ENCODE measurements at places on chromosomes 1 and 21.

- peak; percentile 16 for DNase-seq
Observed at GRCh38 chr1:217620814-217621213, 10.1 kb downstream of the GPATCH2 start.

GRCh38 chr1:183804387-183804786, 533 bp upstream of the RGL1 start:
- DNase-seq, result no peak

DNA sequence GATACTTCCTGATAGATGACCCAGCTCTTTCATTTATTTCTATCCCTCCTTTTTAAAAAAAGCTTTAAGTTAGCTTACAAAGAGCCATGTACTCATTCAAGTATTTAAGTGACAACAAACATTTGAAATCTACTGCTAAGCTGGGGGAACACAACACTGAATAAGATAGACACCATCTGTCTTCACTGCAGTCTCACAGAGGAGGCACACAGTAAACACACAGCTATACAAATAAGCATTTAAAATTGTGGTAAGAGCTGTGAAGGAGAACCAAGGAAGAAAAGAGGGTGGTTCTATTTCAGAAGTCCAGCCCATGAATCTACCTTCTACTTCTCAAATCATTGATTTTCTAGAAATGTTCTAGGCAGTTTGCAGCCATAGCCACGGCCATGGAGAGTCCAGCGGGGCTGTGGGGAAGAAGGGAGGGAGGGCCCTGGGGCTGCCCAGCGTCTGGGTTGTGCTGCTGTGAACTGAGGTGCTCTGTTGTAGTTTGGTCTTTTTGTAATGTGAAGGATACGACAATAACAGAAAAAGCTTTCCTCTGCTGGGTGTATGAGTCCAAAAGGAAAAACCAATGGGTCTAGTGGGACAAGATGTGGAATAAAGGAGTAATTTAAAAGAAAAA, 28.2 kb downstream of the PRDM2 start:
- DNase-seq, result no peak

DNA sequence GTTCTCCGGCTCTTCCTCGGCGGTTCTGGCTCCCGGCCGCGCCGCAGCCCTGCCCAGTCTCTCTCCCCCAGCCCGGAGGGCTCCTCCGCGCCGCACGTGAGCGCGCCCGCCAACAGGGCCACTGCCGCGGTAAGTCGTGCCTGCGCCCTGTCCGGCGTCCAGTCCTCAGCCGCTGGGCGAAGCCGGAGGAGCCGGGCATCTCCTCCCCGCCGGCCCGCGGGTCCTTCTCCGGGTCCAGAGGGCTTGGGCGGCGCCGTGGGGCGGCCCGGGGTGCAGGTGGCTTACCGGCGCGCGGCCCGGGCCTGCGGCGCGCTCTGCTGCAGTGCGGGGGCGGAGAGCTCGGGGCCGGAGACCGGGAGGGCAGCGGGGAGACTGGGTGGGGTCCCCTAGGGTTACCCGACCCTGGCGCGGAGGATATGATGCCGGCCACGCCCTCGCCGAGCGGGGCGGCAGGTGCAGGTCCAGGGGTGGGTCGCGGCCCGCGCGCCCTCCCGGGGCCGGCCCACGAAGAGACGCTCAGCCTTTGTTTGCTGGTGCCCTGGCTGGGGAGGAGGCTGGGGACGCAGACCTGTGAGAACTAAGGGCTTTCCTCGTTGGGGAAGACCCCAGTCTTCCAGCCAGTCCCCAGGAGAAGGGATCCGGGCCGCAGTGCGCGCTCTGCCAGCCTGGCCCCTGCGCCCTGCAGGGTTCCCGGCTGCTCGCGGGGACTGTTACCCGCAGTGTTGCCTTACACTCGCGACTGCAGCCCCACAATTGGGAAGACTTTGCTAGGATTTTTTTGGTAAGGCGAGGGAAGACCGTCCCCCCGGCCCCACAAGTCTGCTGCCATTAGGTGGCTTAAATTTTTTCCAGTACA, at the start of gene DOP1B:
Gene DOP1B (plus strand): TSS at position 10 of the 856 bp plus-strand sequence. CDS start 7,910 bp downstream, outside the sequence.
- DNase-seq, result peak; percentile 60

GRCh38 chr1:209030454-209031167, 552.9 kb upstream of the CAMK1G start:
- DNase-seq, result no peak

DNA sequence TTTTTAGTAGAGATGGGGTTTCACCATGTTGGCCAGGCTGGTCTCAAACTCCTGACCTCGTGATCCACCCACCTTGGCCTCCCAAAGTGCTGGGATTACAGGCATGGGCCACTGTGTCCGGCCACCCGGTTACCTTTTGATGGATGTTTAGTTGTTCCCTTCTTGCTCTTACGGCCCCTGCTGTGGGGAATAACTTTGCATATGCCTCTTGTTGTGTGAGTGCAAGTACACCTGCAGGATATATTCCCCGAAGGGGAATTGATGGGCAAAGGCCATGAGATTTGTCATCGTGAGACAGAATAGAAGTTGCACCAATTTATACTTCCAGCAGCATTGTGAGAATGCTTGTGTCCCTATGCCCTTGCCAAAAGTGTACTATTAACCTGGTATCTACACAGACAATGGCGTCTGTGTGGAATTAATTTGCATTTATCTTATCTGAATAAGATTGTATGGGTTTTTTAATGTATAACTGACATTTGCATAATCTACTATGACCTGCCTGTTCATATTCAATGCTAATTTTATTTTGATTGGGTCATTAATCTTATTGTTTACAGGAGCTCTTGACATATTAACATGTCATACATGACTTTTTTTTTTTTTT, 8.1 kb downstream of the IL6R start:
- peak; percentile 17 for DNase-seq

DNA sequence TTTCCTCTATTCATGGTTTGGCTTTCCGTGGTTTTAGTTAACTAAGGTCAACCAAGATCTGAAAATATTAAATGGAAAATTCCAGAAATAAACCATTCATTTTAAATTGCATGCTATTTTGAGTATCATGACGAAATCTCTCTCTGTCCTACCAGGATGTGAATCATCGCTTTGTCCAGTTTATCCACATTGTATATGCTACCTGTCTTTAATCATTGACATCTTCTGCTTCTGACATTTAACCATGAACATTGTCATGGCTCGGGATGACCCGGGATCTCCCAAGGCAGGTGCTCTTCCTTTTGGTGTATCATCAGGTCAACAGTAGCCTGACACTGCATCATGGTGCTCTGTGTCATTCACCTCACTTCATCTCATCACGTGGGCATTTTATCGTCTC, 125.5 kb upstream of the HNRNPU start:
- DNase-seq, result no peak

- DNase-seq, result no peak
Observed at GRCh38 chr1:210618369-210618768, 289.7 kb downstream of the HHAT start.

- DNase-seq, result peak; percentile 22
Observed at GRCh38 chr1:93690921-93691789, 9.5 kb upstream of the BCAR3 start.

Data from HAP-1 (cell line).